ENCODE measurements at places on chromosomes 4 and X.

DNA sequence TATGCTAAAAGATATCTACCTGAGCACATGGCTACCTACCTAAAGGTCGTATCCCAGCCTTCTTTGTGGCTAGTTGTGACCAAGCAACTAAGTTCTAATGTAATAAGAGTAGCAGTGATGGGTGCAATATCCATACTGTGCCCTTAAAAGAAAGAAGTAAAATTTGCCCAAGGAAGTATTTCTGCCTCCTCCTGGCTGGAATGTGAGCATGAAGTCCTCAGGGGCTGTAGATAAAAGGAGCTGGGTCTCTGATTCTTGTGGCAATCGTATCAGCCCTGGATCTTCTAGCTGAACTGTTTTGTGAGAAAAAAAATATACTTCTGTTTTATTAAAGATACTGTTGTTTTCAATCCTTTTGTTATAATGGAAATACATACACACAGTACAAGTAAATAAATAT lies 217.4 kb downstream of the GPAT3 start:
- no peak for DNase-seq

GRCh38 chr4:6538575-6538974 lies 36.4 kb upstream of the MAN2B2 start:
- no peak for DNase-seq

GRCh38 chr4:7526491-7526890 lies 91.8 kb upstream of the PSAPL1 start:
- DNase-seq, result no peak

DNA sequence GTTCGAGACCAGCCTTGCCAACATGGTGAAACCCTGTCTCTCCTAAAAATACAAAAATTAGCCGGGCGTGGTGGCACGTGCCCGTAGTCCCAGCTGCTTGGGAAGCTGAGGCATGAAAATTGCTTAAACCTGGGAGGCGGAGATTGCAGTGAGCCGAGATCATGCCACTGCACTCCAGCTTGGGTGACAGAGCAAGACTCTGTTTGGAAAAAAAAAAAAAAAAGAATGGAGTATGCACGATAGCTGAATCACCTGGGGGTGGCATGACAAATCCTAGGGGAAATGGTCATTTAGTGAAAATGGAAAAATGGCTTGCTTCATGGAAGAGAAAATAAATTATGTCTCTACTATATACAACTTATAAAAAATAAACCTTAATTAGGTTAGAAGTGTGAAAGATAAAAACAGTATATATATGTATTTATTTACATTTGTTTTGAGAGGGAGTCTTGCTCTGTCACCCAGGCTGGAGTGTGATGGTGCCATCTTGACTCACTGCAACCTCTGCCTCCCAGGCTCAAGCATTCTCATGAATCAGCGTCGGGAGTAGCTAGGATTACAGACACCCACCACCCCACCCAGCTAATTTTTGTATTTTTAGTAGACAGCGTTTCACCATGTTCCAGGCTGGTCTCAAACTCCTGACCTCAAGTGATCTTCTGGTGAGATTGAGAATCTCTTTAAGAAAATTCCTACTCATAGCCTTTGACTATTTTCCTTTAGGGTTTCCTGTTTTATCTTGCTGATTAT lies 19.3 kb upstream of the ING2 start:
- DNase-seq, result no peak

DNA sequence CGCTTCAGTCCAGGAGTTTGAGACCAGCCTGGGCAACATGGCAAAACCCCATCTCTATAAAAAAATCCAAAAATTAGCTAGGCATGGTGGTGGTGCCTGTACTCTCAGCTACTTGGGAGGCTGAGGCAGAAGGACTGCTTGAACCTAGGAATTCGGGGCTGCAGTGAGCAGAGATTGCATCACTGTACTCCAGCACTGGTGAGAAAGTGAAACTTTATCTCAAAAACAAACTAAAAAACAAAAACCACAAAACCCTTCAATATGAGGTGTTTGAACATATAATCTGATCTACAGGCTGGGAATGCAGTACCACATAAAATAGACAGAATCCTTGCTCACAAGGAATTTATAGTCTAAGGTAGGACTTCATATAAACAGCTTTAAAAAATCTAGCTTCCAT lies 103.9 kb downstream of the PDS5A start:
- no peak for DNase-seq

GRCh38 chr4:183144787-183145186 lies 45.7 kb downstream of the WWC2 start:
- no peak for DNase-seq

GRCh38 chr4:168336837-168337549 lies 18.4 kb upstream of the DDX60 start:
- DNase-seq, result no peak
